ENCODE measurements at places on chromosomes 11 and 22.

DNA sequence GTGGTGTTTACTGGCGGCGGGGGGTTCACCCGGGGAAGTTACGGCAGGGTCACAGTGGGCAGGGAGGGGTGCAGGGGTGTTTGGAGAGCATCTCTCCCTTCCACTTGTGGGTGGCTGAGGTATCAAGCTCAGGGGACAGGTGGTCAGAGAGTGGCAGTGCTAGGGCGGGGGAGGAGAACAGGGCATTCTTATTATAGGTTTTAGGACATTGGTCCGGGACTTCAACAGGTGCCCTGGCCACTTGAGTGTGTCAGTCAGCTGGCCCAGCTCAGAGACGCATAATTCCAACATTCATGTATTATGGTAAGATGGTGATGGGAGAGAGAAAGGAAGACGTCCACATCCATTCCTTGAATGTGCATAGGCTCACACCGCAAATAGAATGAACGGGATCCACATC, 101.7 kb downstream of the TEAD1 start:
- DNase-seq: no peak

DNA sequence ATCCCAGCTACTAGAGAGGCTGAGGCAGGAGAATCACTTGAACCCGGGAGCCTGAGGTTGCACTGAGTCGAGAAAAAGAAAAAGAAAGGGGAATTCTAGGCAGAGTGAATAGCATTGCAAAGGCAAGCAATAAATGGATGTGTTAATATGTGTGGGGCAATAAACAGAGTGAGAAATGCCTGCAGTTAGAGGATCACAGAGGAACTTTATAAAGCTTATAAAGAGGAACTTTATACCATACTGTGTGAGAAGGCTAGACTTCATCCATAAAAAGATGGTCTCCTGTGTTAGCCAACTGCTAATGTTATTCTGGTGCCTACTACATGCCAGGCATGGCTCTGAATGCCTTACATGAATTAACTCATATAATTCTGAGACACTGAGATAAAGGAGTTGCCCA, 841 bp downstream of the B3GNT6 start:
- DNase-seq: no peak

GRCh38 chr11:75763846-75764245, 4.7 kb upstream of the DGAT2 start:
- DNase-seq: no peak

DNA sequence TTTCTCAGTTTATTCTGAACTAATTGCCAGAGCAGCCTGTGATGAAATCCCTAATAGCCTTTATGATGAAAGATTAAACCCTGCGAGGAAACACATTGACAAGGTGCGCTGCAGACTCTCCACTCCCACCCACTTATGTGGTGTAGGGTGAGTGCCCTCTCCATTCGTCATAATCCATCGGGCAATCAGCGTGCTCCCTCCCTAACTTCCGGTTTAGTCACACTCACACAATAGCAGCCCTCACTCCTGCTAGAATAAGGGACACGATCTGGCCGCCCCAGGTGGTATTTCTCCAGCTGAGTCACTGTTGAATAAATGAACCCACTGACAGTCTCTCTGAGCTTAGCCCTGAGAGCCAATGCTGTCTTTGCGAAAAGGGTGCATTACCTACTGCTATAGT, 188.3 kb downstream of the OPCML start:
- DNase-seq: no peak

- no peak for DNase-seq
These were observed 1.3 kb downstream of the RAB38 start for GRCh38 chr11:88173956-88174355.

DNA sequence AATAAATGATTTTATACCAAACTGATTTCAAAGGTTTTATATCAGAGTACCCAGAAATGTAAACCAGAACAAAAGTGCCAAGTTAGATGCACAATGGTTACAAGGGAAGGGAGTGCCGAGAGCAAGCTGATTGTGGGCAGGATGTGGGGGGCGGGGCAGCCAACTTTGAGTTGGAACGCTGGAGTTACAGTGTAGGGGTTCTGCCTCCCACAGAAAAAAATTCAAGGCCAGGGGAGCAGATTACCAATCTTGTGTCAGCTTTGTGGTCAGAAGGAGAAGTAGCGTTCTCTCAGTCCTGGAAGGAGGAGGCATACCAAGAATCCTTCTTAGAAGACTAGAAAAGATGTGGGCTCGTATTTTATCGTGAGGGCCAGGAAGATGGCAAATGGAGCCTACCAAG, 15.9 kb upstream of the POU2AF2 start:
- peak; percentile 1 for DNase-seq

- no peak for DNase-seq
These were observed 16.0 kb upstream of the SOX6 start for GRCh38 chr11:16372355-16372754.

DNA sequence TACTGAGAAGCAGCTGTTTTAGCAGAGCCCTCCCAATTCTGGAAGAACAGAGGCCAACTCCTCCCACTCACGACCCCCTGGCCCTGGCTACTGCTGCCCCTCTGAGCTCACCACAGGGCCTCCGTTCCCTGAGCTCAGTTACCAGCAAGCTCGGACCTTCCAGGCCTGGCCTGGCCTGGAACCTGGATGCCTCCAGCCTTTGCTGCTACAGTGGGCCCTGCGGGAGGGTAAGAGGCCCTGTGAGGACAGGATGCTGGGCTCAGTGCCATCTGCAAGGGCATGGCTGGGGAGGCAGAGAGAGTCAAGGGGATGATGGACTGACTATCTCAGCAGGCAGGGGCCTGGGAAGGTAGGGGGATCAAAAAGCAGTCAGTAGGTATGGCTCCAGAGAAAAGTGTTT, 209.9 kb upstream of the NCAM1 start:
- DNase-seq: no peak

DNA sequence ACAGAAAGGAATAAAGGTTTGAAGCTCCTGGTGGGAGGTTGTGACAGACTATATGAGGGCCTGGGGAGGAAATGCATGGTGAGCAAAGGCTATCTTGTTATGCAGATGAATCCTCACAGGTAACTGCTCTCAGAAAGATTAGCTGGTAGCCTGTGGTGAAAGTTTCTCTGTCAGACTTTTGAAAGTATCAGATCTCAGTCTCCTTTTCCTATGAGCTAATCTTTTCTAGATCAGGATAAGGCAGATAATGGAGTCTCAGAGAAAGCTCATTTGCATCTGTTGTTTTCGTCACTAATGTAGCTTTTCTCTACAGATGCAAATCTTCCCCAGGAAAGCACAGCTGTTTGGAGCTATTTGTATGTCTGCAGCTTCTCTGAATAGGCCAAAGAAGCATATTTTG, 21.0 kb upstream of the OR6X1 start:
- DNase-seq: no peak

DNA sequence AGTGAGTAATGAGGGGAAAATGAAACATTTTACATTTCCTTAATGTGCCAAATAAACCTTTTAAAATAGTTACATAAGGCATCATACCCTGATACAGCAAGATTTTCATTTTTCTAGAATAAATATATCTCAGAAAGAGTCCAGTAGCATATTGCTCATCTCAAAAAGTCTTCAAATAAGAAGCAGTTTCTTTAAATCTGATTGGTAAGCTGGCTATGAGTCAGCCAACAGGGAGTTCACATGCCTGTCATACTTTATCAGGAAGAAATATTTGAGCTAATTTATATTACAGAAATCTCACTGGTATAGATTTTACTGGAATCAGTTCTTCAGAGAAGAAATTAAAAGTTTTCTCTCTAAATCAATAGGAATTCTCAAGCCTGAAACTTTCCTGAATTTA, 258.1 kb downstream of the C11orf87 start:
- no peak for DNase-seq

GRCh38 chr11:64770120-64770519, 8.2 kb downstream of the SF1 start:
- DNase-seq: no peak
